Uterine smooth muscle cell (primary cell): ENCODE measurements at places on chromosomes 2 and 18. TPM values are rescaled to one million over a fixed set of nuclear protein-coding genes. Genes with fewer than 3 reads are reported as not detected.

The SLC40A1 gene
- total RNA-seq: 2.4 and 9.5 TPM in 2 replicates

The CYP27C1 gene
- total RNA-seq: not detected in 2 replicates

The NT5DC4 gene
- 0.11 TPM in 1 of 2 replicates, not detected in the other for total RNA-seq

The SCYGR2 gene
- total RNA-seq: not detected in 2 replicates

The TGFBRAP1 gene
- 18.1 and 22.0 TPM in 2 replicates for total RNA-seq

The GCKR gene
- 0.12 and 0.22 TPM in 2 replicates for total RNA-seq

The DNAH6 gene
- 0.11 and 0.12 TPM in 2 replicates for total RNA-seq

The EXOC6B gene
- 32.0 and 39.7 TPM in 2 replicates for total RNA-seq
